ENCODE measurements at places on chromosomes 16 and 17. TPM values are rescaled to one million over a fixed set of nuclear protein-coding genes. Genes with fewer than 3 reads are reported as not detected.

GRCh38 chr17:81245665-81246342 lies 6.7 kb downstream of the NDUFAF8 start:
- no peak for DNase-seq

GRCh38 chr17:44652727-44653126 lies 3.5 kb upstream of the MEIOC start:
- no peak for DNase-seq

DNA sequence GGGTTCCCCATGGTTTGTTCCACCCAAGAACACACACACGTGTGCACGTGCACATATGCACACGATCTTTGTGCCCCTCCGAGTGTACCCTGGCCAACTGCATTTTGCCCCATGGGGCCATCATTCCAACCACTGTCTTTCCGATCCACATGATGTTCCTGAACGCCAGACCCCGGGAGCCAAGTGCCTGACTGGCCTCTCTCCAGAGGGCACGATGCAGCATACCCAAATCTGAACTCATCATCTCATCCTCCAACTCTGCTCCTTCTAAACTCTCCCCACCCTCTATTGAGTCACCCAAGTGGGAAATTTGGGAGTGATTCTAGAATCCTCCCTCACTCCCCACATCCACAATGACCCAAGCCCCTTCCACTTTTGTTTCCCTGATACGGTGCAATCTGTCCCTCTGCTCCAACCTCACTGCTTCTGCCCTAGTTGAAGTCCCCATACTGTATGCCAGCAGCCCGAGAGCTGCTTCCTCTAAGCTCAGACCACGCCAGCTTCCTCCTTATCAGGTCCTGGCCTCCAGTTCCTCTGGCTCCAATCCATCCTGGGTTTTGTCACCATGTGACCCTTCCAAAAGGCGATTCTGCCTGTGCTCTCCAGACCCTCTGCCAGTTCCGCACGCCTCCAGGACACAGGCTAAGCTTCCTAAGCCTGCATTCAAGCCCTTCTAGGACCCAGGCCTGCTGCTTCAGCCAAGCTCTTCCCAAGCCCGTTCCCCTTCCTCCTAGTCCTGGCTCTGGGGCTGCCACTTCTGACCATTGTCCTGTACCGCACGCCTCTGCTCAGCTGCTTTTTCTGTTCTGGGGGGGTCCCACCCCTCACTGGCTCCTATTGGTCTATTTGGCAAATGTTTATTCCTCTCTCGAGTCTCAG lies 10.1 kb upstream of the TMEM208 start:
- no peak for DNase-seq

DNA sequence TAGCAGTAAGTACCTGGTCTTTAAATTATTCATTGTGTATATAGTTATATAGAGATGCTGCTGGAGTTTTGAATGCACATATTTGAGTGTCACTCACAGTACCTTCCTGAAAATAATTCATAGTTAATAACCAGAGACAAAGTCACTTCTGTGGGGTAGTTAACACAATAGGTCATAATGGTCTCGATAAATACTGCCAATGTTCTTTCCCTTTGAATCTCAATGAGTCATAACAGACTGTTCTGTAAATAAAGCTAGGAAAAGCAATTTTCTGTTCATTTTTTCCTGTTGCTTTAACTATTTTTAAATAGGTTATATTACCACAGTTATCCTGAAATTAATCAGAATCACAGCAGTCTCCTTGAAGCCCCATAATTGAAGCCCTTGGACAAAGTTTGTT lies 87.2 kb downstream of the MAP2K4 start:
- no peak for DNase-seq

GRCh38 chr17:17900615-17901520 lies 64.1 kb upstream of the SREBF1 start:
- no peak for DNase-seq

- DNase-seq: no peak
These were observed 19.9 kb downstream of the ERAL1 start for GRCh38 chr17:28874750-28875149.

DNA sequence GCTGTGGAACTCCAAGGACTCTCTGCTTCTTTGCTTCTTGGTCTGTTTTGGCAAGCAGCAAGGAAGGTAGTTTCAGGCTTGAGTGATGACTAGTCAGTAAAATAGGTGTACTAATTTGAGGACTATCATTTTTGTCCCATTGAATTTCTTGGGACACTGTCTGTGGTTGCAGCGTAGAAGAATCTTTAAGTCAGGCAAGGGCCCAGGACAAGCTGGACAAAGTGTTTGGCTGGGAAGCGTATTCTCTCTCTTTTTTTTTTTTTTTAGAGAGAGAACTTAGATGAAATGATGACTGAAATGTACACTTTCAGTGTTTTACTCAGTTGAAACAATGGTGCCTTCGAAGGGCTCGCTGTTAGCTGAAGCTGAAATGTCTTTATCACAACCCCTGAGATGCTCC lies 105.0 kb downstream of the BANP start:
- no peak for DNase-seq

- no peak for DNase-seq
These were observed 23.4 kb downstream of the PIK3R5 start for GRCh38 chr17:8941980-8942622.

- no peak for DNase-seq
These were observed 8.4 kb upstream of the CLDN9 start for GRCh38 chr16:3004319-3004718.

- DNase-seq: no peak
These were observed 25.6 kb downstream of the MGAT5B start for GRCh38 chr17:76893623-76894334.

- DNase-seq: no peak
These were observed 15.0 kb upstream of the PRSS27 start for GRCh38 chr16:2734844-2735515.

DNA sequence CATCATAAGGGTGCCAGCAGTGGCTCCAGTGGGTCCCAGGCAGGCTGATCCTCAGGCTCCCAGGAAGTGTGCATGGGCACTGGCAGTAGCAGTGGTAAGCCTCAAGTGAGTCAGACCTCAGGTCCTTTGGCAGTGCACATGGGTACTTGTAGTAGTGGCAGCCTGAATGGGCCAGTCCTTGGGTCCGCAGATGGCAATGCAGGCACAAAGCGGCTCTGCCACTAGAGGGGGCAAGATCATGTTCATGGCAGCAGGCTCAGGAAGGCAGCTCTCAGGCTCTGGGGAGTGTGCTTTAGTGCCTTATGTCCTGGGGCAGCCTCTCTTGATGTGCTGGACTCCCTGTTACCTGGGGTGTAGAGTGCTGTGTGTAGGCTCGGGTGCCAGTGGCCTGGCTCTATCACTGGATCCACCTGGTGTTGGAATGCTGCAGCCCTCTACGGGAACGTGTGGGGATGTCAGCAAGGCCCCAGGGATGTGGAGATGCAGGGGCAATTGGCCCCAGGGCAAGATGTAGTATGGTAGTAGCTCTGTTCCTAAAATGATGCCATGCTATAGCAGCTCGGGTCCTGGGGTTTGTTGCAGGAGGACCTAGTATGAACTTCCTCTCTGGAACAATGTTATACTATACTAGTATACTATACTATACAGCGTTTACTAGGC lies 11.0 kb downstream of the ACSM3 start:
- no peak for DNase-seq

DNA sequence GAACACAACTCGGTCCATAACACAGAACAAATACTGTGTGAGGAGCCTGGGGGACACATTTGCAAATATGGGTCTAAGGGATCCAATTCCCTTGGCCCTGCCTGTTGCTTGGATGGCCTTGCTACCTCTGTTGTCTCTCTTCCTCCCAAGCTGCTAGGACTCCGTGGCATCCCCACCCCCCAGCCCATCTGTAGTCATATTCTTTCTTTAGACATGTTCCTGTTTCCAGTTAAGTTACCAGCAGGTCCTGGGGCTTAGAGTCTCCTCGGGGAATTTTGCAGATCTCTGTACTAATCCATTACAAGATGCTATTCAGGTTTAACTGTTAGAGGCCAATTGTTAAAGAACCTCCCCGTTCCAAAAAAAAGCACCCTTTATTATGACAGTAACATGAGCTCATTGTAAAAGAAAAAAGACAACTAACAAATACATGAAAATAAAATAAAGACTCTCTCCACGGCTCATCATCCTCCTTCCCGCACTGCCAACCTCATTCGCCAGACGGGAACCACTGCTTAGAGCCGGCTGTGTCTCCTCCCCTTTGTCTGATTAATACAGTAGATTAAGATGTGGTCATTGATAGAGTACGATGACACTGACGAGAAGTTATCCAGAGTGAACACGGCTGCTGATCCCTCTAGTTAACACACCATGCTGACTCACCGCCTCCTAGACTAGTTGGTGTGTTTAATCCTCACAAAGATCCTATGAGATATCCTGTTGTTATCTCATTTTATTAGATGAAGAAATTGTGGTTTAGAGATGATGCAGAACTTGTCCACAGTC lies 22.2 kb downstream of the HS3ST4 start:
- DNase-seq: no peak

GRCh38 chr17:82918508-82918907 lies 78.7 kb upstream of the ZNF750 start:
- no peak for DNase-seq

- DNase-seq: no peak
These were observed 741 bp upstream of the GRB2 start for GRCh38 chr17:75406222-75406615.

DNA sequence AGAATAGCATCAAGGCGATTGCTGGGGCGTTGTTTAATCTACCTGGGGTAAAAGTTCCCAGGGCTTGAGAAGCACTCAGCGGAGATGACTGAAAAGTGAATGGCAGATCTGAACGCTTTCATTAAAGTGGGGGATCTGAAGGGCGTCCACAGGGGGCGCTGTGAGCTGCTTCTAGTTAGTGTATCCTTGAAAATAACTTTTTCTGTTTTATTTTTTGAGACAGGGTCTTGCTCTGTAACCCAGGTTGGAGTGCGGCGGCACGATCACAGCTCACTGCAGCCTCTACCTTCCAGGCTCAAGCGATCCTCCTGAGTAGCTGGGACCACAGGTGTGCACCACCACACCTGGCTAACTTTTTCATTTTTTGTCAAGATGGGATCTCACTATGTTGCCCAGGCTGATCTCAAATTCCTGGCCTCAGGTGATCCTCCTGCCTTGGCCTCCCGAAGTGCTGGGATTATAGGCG lies 360.4 kb downstream of the SEC14L1 start:
- DNase-seq: no peak

- no peak for DNase-seq
These were observed 28.1 kb upstream of the ITGA2B start for GRCh38 chr17:44417553-44417952.

DNA sequence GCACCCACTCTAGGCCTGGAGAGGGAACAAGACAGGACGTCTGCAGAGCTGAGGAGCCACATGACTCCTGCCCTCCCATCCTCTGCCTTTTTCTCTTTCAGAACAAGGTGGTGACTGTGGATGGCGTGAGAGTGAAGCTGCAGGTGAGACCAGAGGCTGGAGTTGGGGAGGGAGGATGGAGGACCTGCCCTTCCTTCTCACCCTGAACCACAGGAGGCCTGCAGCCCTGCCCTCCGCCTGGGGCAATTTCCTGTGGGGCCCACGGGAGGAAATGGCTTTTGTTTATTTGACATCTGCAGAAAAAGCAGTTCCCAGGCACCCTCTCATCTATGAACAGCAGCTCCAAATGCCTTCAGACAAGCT lies 5.1 kb downstream of the RAB37 start:
- DNase-seq: no peak

GRCh38 chr16:53949715-53950410 lies 245.9 kb downstream of the FTO start:
- DNase-seq: no peak

GRCh38 chr17:11366272-11366850 lies 125.3 kb downstream of the SHISA6 start:
- DNase-seq: no peak

- no peak for DNase-seq
These were observed 61.5 kb downstream of the RBFOX3 start for GRCh38 chr17:79549141-79549915.

DNA sequence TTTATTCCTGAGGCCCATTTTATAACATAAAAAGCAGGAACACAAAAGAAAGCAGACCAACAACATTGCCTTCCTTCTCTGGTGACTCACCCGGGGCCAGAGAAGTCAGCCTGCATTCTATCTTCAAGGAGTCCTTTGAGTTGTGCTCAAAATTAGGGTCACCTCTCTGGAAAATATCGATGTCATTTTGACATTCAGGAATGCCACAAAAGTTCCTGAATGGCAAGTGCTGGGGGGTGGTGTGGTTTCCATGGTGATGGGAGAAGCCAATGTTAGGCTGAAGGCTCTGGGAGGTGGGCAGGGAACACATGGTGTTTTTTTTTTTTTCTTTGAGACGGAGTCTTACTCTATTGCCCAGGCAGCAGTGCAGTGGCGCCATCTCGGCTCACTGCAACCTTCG lies 159.6 kb downstream of the HAPSTR1 start:
- no peak for DNase-seq

GRCh38 chr16:86286991-86287663 lies 223.2 kb upstream of the FOXF1 start:
- DNase-seq: no peak

DNA sequence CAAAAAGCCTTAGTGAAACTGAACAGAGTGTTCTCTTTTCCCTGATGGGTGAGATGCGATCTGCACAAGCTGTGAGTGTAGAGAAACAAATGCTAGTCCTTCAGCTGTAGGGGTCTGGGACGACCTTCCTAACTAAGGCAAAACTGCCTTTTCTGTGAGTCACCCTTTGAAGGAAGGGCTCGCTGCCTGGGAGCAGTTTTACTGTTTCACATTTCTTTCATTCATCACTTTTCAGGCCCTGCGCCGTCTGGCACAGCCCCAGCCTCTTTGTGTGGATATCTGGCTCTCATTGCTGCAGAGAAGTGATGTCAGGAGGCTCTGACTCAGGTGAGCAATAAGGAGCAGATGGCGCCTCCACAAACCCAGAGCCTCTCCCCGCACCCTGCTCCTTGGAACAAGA lies 57.4 kb downstream of the HS3ST3A1 start:
- no peak for DNase-seq

GRCh38 chr16:15834502-15834901 lies 22.3 kb downstream of the MYH11 start:
- no peak for DNase-seq

PRSS53 gene
- 0.59 TPM for polyA plus RNA-seq

SHCBP1 gene
- 11.5 TPM for polyA plus RNA-seq

MLX gene
- polyA plus RNA-seq: 41.3 TPM

BICDL2 gene
- polyA plus RNA-seq: 1.7 TPM

CCDC144A gene
- 0.86 TPM for polyA plus RNA-seq

SOCS1 gene
- 8.0 TPM for polyA plus RNA-seq

GNG13 gene
- polyA plus RNA-seq: not detected

GNGT2 gene
- polyA plus RNA-seq: 1.5 TPM

TXNDC11 gene
- 39.9 TPM for polyA plus RNA-seq

CSF3 gene
- polyA plus RNA-seq: not detected

NEURL4 gene
- polyA plus RNA-seq: 26.1 TPM

GAS7 gene
- 23.6 TPM for polyA plus RNA-seq

RNF43 gene
- polyA plus RNA-seq: 14.0 TPM

ALOX15B gene
- 0.95 TPM for polyA plus RNA-seq

ATP2A1 gene
- polyA plus RNA-seq: 2.5 TPM

OR1E2 gene
- polyA plus RNA-seq: not detected
